ENCODE measurements at places on chromosomes 4 and X.

- peak; percentile 42 for DNase-seq
Measured at GRCh38 chrX:69387567-69388487, 116.3 kb upstream of the NALF2 start.

DNA sequence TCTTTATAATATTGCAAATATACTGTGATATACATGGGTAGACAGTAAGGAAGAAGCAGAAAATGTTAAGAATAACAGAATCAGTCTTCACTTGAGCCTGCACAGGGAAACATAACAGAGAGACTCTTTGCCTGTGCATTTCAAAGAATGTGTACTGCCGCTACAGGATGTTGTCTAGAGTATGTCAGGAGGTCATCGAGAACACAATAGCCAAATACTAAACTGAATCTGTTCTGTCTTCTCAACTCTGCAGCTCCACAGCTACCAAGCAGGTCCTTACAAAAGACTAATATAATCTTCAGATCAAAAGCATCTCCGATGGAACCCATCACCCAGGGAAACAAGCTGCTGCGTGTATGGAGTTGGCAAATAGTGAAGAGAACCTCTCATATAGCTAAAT lies 471.5 kb downstream of the PCDH10 start:
- no peak for DNase-seq

GRCh38 chr4:7291372-7292114 lies 99.2 kb downstream of the SORCS2 start:
- DNase-seq, result no peak

GRCh38 chrX:19824603-19825002 lies 62.8 kb downstream of the SH3KBP1 start:
- no peak for DNase-seq

- DNase-seq, result peak; percentile 69
Measured at GRCh38 chrX:152926279-152926678, 28.4 kb downstream of the ZNF185 start.

DNA sequence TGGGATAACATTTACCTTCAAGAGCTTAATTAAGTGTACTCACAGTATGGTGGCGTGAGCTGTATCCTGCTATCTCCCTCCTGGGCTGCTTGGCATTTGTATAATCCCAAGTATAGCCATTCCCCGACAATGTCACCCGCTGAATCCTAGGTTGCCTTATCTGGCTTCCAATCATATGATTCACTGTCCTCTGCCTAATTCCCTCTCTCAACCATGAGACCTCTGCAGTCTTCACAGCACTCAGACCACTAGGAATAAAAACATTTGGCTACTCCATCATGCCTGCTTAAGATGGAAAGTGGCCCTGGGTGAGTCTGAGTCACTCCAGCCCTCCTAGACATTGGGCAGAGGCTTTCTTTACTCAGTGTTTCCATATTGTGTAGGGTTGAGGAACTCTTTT lies 28.9 kb upstream of the WDFY3 start:
- DNase-seq, result no peak

GRCh38 chr4:41528512-41529205 lies 9.3 kb upstream of the LIMCH1 start:
- DNase-seq, result no peak

- DNase-seq, result no peak
Measured at GRCh38 chr4:6141554-6141953, 58.8 kb downstream of the JAKMIP1 start.

- no peak for DNase-seq
Measured at GRCh38 chr4:183129675-183130074, 30.6 kb downstream of the WWC2 start.

DNA sequence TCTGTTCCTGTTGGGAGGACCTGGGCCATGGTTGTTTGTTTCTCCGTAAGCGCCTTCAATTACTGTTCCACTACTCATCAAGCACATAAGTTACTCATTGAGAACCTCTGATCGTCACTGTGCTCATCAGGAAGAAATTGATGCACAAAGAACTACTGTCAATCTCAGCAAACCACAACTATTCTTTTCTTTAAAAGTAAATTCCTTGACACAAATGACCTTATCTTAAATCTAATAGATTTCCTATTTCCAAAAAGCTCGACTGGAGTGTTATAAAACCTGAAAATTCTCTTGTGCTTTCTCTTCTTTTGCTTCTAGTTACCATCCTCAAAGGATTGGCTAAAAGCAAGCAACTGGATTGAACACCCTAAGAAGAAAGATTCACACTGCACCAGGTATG lies at the start of gene MUC7:
Gene MUC7, plus strand, starts transcription at position 301 of the 400 bp plus-strand sequence. CDS start 1,825 bp downstream, outside the sequence.
- no peak for DNase-seq

- no peak for DNase-seq
Measured at GRCh38 chrX:103846386-103846785, 14.3 kb upstream of the RAB9B start.

GRCh38 chr4:73053076-73053475 lies 16.4 kb downstream of the COX18 start:
- DNase-seq, result no peak

GRCh38 chrX:44261286-44261685 lies 82.2 kb downstream of the EFHC2 start:
- DNase-seq, result no peak

- no peak for DNase-seq
Measured at GRCh38 chr4:108149588-108150380, 18.9 kb downstream of the LEF1 start.

GRCh38 chr4:189022440-189023035 lies 883.3 kb downstream of the TRIML1 start:
- no peak for DNase-seq

DNA sequence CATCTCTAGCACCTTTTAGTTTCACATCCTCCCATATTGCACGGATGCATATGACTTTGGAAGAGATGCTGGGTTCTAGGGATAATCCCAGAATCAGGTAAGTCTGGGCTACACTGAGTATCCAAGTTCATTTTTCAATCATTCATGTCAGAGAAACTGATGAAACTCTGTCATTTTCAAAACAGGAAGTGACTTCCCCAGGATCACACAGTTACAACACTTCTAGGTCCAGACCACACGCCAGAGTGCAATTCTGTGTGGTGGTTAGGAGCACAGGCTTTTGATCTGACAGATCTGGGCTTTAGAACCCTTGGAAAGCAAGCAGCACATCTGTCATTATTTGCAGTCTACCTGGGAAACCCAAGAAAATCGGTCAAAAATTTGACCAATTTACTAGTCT lies 52.1 kb upstream of the CDKN2AIP start:
- no peak for DNase-seq

DNA sequence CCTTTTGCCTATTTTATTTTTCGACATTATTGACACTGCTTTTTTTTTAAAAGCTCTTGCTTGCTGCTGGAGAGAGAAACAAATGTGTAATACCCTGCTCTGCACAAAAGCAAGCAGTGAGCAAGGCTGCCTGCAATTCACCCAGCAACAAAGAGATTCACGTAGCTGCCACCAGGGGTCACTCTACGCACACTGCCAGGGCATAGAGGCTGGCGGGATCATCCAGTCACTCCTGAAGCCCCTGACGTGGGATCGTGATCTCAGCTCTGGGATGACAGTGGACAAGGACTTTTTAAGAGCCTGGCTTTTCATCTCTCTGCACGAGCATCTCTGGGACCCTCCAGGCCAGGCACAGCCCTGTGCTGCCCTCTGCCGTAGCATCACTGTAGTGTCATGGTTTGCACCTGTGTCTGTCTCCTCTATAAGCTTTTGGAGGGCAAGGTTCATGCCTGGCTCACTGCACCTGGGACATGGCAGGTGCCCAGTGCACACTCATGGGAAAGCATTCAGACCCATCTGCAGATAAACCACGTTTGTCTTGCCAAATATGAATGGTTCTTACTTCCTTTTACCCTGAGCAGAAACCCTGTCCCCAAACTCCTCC lies 19.8 kb downstream of the C4orf50 start:
- DNase-seq, result peak; percentile 68

DNA sequence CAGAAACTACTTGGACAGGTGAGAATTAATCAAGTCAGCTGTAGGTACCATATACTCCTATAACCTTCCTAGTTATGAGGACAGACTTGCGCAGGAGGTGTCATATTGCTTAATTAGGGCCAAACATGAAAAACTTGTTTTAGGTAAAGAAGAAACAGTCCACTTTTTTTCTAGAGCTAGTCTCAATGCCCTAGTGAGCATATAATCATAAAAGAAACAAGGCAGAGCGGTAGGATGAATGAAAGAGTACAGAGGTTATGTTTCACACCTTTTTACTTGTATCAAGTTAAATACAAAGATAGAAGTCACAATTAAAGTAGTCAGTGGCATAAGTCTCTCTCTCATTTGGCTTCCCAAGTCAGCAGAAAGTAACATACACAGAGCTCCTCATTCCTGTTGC lies 88.9 kb downstream of the RPS6KA6 start:
- no peak for DNase-seq

- no peak for DNase-seq
Measured at GRCh38 chr4:87851953-87852352, 19.2 kb downstream of the MEPE start.

DNA sequence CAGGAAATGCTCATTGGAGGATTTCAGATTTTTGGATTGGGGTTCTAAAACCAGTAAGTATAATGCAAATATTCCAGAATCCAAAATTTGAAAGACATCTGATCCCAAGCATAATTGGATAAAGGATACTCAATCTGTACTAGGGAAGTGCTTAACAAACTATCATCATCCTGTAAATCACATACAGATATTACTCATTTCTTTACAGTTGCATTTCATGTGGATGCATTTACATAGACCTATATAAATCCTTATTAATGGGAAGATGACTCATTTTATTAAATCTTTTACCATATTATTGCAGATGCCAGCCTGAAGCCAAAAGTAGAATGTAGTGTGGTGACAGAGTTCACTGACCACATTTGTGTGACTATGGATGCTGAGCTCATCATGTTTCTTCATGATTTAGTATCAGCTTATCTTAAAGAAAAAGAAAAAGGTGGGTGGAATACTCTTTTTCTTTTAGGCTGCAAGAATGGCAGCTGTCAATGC lies 22.4 kb upstream of the ADAD1 start:
- no peak for DNase-seq

DNA sequence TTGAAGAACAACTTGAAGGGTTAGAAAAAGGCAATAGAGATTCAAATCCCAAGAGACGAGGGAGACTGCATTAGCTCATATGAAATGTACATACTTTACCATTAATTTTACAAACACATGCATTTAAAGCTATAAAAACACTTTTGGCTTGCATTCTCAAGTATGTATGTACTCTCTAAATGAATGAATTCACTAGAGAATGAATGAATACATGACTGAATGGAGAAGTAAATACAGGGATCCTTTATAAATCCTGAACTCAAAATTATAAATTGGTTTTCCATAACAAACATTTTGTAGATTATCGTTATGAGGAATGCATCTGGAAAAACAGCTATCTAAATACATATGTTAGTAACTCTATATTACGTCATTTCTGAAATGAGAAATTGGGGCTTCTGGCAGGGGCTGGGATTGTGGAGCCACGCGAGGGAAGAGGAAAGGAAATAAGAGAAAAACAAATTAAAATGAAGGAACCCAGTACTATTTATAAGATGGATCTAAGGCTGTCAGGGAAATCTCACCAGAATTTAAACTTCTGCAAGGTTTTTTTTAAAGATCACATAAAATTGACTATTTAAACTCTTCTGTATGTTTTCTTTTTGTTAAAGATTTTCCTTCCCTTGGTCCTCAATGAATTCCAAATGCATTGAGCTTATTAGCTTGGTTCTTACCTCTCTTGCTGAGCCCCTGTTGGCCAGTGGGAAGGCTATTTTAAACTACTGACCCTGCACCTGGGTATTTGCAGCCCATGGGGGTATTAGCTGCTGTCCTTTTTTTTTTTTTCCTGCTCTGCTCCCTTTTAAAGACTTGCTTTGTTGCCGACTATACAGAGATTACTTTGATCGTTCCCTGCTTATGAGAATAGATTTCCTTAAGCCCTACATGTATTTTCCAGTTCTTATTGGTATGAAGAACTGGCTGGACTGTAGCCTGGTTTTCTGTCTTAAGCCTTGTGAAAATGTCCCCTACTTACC lies 207.8 kb downstream of the ADGRL3 start:
- no peak for DNase-seq
